Stimulated activated CD8-positive, alpha-beta memory T cell treated with anti-CD3 and anti-CD28 coated beads, Interleukin-12 subunit alpha, Interleukin-12 subunit beta, amount 100 ng/mL, for 1 hour (primary cell): ENCODE measurements at places on chromosomes 16 and 17.

- DNase-seq = no peak
These were observed 29.4 kb downstream of the RNF112 start for GRCh38 chr17:19440421-19440820.

DNA sequence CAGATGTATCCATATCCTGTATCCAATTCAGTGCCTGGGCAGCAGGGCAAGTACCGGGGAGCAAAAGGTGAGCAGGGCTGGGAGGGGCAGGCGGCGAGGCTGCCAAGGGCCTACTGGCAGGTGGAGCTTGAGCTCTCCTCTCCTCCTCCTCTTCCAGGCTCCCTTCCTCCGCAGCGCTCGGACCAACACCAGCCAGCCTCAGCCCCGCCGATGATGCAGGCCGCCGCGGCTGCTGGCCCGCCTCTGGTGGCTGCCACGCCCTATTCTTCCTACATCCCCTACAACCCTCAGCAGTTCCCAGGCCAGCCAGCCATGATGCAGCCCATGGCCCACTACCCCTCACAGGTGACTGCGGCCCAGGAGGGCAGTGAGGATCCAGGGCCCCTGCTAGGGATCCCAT, 11.6 kb downstream of the ATXN2L start:
- DNase-seq = no peak

DNA sequence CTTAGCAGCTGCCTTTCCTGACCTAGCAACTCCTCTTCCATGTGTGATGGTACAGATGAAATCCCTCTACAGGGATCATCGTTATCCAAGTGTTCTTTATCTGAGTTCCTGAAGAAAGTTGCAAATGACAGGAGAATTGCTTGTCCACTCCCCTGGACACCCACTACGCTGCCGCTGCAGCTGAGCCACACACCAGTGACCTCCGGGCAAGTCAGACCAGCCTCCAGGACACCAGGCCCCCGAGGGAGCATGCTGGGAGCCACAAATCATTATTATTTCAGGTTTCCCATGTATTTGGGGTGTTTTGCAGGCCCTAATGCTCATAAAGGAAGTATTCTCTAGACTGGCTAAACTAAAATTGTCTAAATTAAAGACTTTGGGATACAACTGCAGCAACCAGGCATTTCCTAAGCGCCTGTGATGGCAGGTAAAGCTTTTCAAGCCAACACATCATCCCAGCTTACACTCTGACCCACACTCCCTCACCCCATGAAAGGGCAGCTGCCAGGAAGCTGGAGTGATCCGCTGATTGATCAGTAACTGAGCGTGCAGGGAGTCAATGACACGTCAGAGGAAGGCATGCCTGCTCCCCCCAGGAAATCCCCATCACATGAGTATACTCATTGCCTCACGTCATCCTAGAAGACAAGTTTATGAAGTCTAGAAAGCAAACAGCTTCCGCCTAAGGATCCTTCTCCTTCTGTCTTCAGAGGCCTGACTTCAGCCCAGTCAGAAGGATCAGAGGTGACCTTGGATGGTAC, 14.4 kb downstream of the FA2H start:
- no peak for DNase-seq

DNA sequence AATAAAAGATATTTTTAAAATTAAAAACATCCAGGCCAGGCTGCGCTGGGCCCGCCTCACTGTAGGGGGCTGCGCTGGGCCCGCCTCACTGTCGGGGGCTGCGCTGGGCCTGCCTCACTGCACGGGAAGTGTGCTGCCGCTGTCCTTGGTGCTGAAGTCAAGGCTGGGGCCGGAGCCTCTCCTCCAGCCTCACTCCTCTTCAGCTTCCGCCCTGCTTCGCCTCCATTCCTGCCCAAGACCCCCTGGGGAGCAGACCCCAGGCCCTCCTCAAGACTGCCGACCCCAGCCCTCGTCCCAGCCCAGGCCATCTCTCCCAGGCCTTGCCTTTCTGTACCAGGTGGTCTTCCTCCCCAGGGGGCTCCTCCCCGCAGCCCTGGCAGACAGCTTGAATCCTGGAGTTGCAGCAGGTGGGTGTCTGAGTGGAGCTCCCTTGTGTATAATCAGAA, 26.2 kb downstream of the ENDOV start:
- DNase-seq = peak; percentile 30

DNA sequence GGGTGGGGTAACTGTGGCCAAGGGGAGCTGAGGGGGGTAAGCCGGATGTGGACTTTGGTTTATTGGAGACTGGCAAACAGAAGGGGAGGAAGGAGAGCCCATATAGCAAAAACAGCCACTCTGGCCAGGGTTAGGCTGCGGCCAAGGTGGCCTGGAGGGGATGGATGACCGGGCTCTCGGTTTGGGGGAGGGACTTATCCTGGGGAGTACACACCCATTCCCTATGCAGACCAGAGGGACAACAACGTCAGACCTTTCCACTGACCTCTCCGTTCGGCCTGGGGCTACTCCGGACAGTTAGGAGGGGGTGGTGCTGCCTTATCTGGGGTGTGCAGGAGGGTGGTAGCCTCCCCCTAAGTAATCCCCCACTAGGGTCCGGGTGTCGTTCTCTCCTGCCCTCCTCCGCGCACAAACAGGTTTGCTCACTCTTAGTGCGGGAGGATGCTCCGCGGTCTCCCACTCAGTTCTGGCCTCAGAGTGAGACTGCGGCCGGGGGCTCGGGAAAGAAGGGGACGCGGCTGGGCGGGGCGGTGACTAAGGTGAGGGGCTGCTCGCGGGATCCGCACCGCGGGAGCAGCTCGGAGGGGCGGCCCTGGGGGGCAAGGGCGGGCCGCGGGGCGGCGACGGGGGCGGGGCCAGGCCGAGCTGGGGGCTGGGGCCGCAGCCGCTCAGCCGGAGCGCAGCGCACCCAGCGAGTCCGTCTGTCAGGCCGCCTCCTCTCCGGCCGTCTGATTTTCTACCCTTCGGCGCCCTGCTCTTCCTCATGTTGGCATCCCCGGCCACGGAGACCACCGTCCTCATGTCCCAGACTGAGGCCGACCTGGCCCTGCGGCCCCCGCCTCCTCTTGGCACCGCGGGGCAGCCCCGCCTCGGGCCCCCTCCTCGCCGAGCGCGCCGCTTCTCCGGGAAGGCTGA, at the start of gene WNK4:
Gene WNK4 (plus strand): TSS at position 675 of the 915 bp plus-strand sequence. CDS start 89 bp downstream, at position 764.
- DNase-seq = no peak

GRCh38 chr17:51954232-51954765, 204.2 kb downstream of the CA10 start:
- no peak for DNase-seq

GRCh38 chr17:78341559-78342448, 18.1 kb downstream of the SOCS3 start:
- no peak for DNase-seq

DNA sequence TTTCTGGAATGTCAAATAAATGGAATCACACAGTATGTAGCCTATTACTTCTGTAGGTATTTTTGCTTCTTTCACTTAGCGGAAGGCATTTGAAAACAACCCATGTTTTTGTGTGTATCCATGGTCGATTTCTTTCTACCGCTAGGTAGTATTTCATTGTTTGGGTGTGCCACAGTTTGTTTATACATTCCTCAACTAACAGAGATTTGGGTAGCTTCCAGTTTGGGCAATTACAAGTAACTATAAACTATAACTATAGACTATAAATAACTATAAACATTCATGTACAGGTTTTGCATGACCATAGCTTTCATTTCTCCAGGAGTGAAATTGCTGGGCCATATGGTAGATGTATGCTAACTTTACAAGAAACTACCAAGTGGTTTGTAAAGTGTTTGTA, 40.1 kb downstream of the LYRM9 start:
- no peak for DNase-seq

- no peak for DNase-seq
These were observed 592.9 kb downstream of the MAF start for GRCh38 chr16:79007614-79008013.

GRCh38 chr17:58755577-58756245, at the start of gene PPM1E:
PPM1E (plus strand) TSS chr17:58755854.
- DNase-seq = peak; percentile 6

- DNase-seq = no peak
These were observed 267.8 kb upstream of the ASIC2 start for GRCh38 chr17:33560871-33561270.

DNA sequence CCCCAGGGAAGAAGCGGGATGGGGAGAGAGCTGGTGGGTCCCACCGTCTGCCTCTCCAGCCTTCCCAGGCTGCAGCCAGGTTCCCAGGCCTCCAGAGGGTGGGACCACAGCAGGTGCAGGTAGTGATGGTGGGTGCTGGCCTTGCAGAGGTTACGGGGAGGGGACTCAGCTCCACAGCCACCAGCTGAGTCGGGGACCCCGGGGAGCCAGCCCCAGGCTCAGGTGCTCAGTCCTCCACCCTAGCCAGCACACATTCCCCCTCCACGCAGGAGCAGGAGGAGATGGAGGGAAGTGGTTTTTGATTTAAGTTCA, 5.0 kb downstream of the TP53I13 start:
- DNase-seq = no peak

GRCh38 chr16:69703638-69704037, 22.7 kb downstream of the NQO1 start:
- DNase-seq = no peak

DNA sequence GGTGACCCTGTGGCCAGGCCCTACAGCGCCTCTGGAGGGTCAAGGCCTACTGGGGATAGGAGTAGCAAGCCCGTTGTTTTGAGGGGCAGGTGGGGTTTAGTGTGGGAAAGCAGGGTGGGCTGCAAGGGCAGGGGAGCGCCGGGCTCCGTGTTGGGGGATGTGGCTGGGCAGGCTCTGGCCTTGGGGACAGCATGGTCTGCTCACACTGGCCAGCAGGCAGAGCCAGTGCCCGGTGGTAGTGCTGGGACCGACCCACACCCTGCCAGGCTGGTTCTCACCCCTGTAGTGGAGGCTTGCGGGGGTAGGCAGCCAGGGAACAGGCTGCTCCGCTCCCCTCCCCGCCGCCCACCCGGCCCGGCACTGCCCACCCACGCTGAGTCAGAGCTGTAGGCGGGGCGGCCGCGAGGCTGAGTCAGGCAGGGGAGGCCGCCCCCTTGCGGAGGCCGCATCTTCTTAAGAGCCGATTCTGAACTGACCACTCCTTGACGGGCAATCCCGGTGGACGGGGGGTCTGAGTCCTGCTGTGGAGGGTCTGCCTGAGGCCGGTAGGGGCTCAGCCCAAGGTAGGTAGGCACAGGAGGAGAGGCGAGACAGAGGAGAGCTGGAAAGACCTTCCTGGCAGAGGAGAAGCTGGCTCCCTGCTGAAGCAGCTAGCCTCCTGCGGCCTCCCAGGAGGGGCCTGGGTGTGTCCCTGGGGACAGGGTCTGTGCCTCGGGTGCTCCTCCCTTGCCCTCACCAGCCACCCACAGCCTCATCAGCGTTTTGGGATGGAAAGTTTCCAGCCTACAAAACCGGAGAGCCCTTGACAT, 62.4 kb downstream of the BAIAP2 start:
- peak; percentile 31 for DNase-seq

- DNase-seq = no peak
These were observed 7.7 kb upstream of the CEP295NL start for GRCh38 chr17:78910497-78911284.

GRCh38 chr16:3075523-3075915, 10.1 kb downstream of the IL32 start:
- DNase-seq = no peak

- DNase-seq = no peak
These were observed 19.5 kb downstream of the ATP2A3 start for GRCh38 chr17:3944485-3945388.

DNA sequence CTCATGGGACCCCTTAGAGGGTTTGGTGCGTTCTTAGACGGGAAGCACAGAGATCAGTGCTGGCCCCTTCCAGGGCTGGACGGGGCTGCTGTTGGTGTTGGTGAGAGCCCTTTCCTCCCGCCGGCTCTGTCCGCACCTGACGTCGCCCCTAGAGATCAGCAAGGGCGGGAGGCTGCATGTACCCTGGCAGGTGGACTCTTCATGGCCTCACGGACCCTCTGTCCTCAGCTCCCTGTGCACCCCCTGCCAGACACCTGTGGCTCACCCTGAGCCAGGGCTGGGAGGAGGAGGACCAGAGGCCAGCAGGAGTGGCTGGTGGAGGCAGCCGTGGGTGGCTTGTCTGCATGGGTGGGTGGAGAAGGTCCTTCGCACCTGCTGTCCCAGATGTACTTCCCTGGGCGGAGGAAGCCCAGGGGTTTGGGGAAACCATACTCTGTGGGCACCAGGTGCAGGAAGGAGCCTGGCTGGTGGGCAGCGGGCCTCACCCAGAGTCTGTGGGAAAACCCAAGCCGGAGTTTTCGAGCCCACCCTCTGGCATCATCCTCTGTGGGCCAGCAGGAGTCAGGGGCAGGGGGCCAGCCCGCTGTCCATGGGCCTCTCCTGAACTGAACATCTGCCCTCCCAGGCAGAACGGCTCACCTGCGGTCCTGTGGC, 348.6 kb downstream of the SEC14L1 start:
- no peak for DNase-seq

GRCh38 chr16:51761001-51761400, 609.9 kb upstream of the SALL1 start:
- DNase-seq = no peak

GRCh38 chr16:50015631-50016030, 9.4 kb upstream of the CNEP1R1 start:
- no peak for DNase-seq

GRCh38 chr17:42133461-42134041, 10.9 kb downstream of the HSPB9 start:
- DNase-seq = peak; percentile 26

DNA sequence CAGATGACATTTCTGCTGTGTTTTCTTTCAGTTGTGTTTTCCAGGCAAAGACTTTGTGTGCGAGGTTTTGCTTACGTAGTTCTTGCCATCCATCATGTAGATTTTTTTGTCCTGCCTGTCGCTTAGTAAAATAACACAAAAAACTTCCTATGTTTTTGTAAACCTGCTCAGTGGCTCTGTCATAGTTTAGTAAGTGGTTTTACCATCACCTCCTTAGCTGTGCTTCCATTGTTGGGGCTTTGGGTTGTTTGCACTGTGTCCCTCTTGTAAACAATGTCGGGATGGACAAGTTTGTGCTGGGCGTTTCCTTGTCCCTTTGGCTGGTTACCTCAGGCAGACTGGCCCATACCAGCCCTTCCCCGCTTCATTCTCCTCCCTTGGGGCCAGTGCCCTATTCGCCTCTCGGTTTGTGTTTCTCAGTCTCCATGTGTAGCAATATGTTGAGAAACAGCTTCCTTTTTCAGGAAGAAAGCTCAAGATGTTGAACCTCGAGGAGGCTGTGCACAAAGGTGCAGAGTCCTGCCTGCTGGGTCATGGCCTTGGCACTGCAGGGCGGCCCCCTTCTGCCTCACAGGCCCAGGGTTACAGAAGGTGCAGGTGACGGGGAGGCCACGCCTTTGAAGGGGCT, 74.6 kb downstream of the KSR1 start:
- DNase-seq = no peak

DNA sequence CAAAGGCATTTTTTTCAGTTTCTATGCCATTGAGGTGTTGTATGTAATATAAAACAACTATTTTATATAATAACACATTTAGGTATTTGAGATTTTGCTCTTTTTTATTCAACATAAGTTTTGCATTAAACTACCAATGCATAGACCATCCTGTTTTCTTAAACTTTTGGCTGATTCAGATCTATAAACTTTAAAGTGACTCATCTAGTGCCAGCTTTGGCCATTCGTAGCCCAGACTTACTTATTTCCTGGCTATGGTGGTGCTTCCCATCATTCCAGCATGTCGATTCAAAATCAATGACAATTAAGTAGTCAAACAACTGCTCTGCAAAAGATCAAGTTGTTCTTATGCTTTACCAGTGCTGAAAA, 3.1 kb downstream of the ERI2 start:
- no peak for DNase-seq

GRCh38 chr17:76557368-76558197, 17.7 kb downstream of the PRCD start:
- DNase-seq = peak; percentile 88
